ENCODE measurements at places on chromosomes 5 and 9.

- no peak for DNase-seq
Observed at GRCh38 chr5:169116961-169117461, 183.9 kb downstream of the SLIT3 start.

DNA sequence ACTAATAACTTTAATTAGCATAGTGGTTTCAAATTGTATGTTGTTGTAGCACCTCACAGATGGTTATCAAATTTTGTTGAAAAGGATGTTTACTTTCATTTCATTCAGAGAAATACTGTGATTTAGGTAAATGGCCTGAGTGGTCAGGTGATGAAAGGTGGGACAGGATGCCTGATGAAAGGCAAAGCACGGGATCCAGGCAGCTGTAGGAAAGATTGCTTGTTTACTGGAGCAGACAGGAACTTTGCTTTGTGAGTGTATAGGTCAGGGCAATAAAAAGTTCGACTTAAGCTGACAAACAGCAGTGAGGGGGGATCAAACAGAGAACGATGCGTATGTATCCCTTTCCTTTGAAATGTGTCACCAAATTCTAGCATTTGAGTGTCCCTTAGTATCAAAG, 19.0 kb downstream of the KIAA1958 start:
- DNase-seq, result no peak

DNA sequence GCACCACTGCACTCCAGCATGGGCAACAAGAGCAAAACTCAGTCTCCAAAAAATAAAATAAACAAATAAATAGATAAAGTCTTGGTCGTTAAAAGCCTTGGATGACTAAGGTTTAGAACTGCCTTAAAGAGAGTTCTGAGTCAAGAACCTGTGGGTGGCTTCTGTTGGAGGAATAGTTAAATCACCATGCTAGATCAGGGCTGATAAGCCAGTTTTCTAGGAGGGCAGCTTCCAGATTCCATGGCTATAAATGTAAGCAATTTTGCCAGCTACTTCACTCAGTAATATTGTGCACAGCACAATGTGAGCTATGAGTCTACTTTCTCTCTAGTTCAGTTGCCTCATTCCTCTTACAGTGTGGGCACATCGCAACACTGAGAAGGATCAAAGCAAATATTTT, 242.1 kb upstream of the NUDT12 start:
- DNase-seq, result no peak

DNA sequence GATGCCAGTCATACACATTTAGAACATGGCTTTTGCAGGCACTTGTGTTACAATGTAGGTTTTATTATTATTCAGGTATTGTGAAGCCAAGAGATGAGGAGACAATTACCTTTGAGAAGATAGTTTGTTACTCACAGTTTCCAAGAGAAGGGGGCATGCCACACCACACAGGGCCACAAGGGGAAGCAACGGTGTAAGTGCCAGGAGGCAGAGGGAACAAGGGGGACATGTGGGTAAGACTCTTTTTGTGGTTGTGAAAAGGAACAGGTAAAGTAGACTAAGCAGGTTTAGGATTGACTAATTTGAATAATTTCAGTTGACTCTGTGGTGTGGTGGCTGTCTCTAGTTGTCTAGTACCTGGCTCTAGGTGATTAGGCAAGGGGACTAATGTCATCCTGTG, 191.2 kb downstream of the TRPM6 start:
- no peak for DNase-seq

DNA sequence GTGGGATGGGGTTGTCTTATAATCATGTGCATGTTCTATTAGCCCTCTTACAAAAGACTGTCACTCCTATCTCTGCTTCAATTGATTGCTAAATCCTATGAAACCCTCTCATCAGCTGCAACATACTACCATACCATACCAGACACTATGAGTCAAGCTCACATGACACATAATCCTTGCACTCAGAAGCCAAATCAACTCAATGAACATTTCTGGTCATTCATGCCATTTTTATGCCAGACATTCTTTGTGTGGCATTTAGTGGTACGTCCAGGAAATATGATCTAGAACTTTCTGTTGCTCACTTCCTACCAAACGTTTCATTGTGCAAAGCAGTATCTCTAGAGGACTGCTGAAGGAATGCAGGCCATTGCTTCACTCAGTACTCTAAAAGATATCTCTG, 159.2 kb upstream of the GNA14 start:
- DNase-seq, result no peak

DNA sequence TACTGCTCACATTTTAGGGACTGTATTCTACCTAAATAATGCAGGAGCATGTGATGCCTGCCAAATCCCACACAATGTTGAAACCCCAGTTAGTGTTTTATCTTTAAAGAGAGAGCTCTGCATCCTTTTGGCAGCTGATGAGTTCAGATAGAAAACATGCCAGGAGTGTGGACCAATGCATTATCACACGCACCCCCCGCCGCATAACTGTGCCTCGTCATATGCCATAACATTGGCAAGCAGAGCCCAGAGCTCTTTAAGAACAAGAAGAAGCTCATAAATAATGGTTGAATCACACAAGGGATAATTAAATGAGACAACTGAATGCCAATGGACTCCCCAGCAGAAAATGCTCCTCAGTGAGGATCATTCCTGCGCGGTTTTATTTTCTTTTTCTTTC, 52.8 kb upstream of the RORB start:
- DNase-seq, result no peak

DNA sequence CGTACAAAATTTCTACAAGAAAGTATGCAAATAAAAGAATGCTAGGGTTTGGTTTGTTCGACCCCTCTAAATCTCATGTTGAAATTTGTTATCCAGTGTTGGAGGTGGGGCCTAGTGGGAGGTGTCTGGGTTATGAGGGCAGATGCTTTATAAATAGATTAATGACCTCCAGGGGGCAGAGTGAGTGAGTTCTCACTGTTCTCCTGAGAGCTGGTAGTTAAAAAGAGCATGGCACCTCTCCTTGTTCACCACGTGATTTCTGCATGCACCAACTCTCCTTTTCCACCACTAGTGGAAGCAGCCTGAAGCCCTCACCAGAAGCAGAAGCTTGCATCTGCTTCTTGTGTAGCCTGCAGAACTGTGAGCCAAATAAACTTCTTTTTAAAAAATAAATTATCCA, 50.4 kb upstream of the FAM170A start:
- DNase-seq, result no peak

GRCh38 chr9:35415402-35416097, 74.4 kb upstream of the RUSC2 start:
- no peak for DNase-seq

- no peak for DNase-seq
Observed at GRCh38 chr9:84169240-84169639, 171.3 kb downstream of the SLC28A3 start.

- DNase-seq, result no peak
Observed at GRCh38 chr5:149355688-149356087, 2.2 kb upstream of the PCYOX1L start.

- no peak for DNase-seq
Observed at GRCh38 chr5:79020861-79021561, 35.9 kb upstream of the ARSB start.

DNA sequence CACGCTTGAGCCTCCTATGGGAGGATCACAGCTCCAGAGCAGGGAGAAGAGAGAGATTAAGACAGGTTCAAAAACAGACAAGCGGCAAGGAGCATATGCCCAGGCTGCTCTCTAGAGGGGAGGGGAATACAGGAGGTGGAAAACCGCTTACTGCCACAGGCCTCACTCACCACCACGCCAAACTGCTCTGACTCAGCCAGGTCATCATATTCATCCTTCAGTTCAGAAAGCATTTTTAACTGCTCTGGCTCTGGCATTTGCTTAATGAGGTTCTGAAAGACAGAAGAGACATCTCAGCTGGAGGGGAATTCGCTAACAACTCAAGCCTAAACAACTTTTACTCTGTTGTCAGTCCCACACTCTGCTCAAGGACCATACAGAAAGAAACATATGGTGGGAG, 40.1 kb downstream of the PCDHGC5 start:
- no peak for DNase-seq

DNA sequence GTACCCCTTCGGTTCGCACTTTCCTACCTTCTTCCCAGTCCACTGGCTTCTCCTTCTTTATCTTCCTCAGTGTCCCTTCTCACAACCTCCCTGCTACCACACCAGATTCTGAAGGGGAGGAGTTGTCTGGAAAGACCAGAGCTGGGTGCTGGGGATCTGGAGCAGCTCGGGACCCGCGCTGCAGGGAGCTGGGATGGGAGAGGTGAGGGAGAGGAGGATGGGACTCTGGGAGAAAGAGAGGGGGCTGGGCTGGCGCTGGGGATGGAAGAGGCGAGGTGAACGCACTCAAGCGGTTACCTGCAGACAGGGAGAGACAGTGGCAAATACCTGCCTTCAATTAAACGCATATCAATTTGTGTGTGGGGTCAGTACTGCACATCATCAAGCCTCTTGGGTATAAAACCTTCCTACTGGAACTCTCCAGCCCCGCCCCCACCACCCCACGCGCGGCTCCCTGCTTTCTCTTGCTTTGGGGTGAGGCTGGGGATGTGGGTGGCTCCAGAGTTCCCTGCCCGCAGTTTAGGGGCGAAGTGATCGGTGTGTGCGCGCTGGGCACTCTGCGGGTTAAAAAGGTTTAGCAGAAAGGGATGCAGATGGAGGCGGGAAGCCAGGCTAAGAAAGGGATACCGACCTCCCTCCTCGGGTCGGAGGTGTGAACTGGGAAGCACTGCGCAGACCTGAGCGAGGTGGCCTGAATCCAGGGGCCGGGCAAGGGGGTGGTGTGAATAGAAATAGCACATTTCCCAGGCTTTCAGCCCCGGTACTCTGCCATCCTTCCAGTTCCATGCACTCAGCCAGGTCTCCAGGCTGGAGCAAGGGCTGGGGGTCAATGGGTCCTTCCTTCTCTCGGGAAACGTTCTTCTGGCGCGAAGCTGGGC, 977 bp upstream of the PAM start:
- no peak for DNase-seq

All from stimulated activated CD4-positive, alpha-beta T cell treated with anti-CD3 and anti-CD28 coated beads, TNF-alpha, amount 100 ng/mL, for 4 hours (primary cell).